ENCODE measurements at places on chromosomes 2 and 18.

DNA sequence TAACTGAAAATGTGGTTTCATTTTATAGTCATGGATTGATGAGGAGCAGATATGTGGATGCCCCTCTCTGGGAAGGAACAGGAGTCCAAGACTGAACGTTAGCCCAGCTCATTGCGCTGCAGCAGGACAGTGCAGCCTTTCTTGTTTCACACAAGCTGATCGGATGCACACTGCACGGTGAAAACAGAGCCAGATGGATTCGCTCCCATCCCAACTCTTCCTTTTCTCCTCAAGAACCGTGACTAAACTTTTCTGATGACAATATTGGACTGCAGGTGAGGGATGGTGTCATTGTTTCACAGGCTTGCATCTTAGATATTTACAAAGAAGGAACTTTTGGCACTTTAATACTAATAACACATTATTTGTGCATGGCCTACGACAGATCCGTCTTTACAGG is 33.8 kb upstream of the COPS8 start:
- DNase-seq = no peak

- no peak for DNase-seq
Measured at GRCh38 chr2:44638649-44639048, 276.9 kb downstream of the CAMKMT start.

DNA sequence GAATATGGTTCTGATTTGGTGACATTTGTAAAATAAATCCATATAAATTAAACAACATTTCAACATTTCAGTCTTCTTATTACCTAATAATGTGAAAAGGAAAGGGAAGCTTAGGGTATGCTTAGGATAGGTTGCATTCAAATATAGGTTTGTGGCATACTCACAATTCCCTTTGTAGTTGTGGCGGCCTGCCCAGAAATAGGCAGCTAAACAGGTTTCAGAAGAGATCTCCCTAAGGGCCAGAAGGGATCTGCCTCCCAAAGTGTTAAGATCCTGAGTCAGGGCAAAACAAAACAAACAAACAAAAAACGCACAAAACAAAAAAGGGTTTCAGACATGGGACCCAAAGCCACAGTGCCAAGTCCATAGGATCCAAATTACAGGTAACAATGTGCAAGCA is 41.4 kb upstream of the TCF7L1 start:
- DNase-seq = no peak

GRCh38 chr18:29156531-29156930 is 979.6 kb upstream of the CDH2 start:
- DNase-seq = no peak

DNA sequence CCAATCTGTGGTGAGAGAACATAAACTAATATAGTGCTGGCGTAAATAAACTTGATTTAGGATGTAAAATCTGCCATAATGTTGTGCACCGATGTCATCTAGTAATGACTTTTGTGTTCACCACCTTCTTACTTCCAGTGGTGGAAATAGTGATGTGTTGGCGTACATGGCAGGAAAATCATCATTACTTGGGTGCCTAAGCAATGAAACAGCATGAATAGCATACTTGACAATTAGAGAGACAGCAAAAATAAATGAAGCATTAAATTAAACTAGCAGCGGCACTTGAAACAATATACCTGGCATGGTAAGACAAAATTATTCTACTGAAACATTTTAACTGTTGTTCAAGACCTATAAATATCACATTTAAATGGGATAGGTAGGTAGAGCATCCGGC is 73.2 kb upstream of the DSC1 start:
- no peak for DNase-seq

Data from CD8-positive, alpha-beta T cell (primary cell).